ENCODE measurements at places on chromosomes 6 and 20.

- peak; percentile 93 for DNase-seq
These were observed 47.7 kb downstream of the BANF2 start for GRCh38 chr20:17747431-17747846.

GRCh38 chr20:19218411-19218810 lies 6.0 kb downstream of the SLC24A3 start:
- no peak for DNase-seq

DNA sequence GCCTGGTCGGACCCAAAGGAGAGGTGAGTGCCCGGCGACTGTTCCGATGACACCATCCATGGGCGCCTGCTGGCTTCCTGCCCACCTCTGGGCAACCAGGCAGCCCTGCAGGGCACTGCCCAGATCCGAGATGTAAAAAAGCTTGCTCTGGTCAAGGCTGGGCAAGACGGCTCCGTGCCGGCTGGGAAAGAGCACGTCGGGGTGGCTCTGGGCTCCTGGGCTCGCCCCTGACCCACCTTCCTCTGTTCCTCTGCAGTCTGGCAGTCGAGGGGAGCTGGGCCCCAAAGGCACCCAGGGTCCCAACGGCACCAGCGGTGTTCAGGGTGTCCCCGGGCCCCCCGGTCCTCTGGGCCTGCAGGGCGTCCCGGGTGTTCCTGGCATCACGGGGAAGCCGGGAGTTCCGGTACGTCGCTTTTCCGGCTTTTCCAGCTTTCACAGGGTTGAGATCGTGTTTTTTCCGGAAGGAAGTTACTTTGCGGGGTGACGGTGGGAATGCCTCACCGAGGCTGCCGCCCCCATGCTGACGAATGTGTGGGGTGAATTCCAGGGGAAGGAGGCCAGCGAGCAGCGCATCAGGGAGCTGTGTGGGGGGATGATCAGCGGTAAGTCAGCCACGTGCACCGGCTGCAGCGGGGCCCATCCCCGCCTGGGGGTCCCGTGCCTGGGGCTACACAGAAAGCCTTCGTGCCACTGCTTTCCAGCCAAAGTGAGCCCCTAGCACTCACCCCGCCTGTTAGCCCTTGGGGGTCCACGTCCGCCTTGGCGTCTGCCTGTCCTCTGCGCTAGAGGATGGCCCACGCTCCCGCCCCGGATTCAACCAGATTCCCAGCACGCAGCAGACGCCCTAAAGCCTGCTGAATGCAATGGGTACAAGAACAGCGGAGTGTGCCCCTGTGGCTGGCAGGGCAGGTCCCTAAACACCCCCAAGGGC lies 19.3 kb downstream of the COL9A3 start:
- DNase-seq, result peak; percentile 63

GRCh38 chr6:23522792-23523547 lies 603.0 kb upstream of the NRSN1 start:
- DNase-seq, result no peak

DNA sequence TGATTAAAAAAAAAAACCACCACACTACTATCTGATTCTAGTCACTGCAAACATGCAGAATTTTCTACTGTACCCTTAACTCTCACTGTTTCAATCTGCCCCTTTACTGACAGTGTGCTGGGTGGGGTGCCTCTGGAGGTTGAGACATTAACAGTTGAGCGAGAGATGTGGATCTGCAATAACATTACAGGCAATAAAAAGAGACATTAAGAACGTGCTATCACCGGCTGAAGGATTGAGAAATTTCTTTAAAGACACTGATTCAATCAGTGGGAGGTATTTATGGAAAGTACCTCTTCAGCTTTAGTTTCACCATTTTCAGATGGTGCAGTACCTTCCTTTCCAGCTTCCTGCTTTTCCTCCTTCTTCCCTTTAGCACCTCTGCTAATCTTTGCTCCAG lies 32.5 kb downstream of the HMGN3 start:
- no peak for DNase-seq

GRCh38 chr6:35230498-35230897 lies 16.7 kb downstream of the SCUBE3 start:
- DNase-seq, result no peak

DNA sequence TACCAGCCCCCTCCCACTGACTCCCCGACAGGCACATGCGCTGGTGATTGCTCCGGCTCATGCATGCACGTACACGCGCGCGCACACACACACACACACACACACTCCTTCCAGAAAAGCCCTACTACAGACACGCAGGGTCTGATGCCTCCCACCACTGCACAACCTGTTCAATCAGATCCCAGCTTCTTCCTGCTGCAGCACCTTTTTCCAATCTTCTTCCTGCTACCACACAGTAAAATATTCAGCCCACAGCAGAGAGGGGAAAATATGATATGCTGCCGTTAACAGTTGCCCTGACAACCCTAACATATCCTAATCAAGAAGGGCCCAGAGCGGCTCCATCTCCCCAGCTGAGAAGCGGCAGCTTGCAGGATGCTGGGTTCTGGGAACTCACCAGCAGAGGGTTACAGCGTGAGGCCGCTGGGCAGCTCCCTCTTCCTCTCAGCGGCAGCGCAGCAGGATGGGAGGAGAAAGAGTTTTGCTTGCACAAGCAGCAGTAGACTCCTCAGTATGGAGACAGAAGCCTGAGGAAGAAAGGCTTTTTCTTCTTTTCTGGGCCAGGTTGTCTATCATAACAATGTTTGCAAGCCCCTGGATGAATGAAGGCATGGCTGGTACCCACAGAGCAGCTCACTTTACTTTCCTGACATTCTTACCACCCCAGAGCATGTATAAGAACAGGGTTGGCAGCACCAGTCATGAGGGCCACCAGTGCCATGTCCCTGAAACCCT lies 23.9 kb downstream of the MAP7 start:
- peak; percentile 61 for DNase-seq

- DNase-seq, result no peak
These were observed 63.7 kb upstream of the RIMS1 start for GRCh38 chr6:71822625-71823024.

DNA sequence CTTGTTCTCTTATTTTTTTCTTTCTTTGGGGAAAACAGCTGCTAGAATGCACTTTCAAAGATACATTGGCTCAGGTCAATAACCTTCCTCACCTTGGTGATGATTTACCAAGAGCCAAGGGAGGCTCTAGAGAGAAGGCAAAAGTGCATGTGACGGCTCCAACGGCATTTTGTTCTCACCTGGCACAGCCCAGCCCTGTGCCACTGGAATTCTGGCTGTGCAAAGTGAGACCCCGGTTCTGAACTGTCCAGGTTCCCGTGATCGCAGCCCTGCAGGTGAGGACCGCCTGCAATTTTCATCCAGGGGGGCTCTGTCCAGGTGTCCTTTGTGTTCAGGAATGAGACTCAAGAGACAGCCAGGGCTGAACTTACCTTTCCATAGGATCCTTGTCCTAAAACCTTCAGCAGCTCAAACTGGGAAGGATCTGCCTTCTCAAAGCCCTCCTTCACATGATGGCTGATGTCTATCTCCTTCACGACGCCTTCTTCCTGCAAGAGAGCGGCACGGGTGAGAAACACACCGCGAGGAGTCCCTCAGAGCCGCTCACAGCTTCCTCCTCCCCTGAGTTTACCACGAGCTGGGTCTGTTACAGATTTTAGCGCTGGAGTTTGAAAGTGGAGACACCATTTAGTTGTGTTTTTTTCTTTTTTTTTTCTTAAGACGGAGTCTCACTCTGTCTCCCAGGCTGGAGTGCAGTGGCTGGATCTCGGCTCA lies 48.0 kb downstream of the RAMACL start:
- no peak for DNase-seq

GRCh38 chr20:47749339-47749738 lies 35.9 kb downstream of the SULF2 start:
- no peak for DNase-seq

GRCh38 chr6:53604623-53605190 lies 59.8 kb upstream of the GCLC start:
- DNase-seq, result no peak

GRCh38 chr6:3523966-3524365 lies 67.1 kb upstream of the SLC22A23 start:
- DNase-seq, result no peak

- DNase-seq, result no peak
These were observed 72.0 kb downstream of the OPRM1 start for GRCh38 chr6:154111025-154111424.

DNA sequence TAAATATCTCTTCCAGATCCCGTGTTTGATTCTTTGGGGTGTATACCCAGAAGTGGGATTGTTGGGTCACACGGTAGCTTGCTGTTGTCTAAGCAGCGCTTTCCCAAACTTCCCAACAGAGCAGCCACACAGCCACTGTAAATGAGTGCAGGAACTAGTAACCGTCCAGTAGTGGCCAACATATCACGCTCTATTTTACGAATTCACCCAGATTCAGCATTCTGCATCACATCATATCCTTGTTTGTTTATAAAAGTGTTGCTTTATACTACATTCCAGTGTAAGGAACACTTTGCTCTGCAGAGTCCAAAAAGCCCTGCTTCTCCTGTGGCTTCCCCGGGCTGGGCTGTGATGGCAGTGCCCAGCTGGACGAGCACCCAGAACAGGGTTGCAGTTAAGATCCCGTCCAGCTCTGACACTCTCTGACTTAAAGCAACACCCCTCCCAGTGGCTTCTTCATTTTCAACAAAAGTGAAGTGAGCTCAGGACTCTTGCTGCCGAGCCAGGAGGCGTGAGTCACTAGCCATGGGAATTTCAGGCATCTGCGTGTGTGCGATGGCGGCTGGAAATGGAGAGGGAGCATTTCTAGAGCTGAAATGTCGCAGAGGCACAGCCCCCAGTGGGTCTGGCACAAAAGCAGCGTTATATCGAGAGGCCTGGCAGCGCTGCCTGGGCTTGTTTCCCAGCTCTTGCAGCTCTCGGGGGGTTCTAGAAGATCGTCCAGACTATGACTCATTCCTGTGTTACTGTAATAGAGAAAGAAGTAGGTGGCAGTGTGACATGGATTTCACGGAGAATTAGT lies 216.3 kb upstream of the ECI2 start:
- DNase-seq, result peak; percentile 94

- DNase-seq, result no peak
These were observed 256.9 kb downstream of the ERMARD start for GRCh38 chr6:170008294-170008785.

DNA sequence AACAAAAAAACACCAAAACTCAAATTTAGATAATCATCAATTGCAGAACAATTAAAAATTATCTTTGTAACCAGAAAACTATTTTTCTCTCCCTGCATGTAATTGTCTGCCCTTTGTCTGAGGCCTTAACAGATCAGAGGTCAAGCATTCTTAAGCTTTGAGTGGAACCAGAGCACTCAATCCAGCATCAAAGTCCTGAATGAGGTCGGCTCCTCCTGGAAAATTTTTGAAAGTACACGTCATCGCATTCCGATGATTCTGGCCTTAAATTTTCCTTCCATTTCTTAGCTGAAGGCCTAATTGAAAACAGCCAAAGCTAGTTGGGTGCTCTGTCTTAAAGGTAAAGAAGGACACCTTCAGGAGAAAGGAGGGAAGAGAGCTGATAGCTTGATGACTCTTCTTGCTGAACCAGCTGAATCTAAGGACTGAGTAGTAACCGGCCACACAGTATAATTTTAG lies 510.2 kb upstream of the SULF2 start:
- peak; percentile 95 for DNase-seq

DNA sequence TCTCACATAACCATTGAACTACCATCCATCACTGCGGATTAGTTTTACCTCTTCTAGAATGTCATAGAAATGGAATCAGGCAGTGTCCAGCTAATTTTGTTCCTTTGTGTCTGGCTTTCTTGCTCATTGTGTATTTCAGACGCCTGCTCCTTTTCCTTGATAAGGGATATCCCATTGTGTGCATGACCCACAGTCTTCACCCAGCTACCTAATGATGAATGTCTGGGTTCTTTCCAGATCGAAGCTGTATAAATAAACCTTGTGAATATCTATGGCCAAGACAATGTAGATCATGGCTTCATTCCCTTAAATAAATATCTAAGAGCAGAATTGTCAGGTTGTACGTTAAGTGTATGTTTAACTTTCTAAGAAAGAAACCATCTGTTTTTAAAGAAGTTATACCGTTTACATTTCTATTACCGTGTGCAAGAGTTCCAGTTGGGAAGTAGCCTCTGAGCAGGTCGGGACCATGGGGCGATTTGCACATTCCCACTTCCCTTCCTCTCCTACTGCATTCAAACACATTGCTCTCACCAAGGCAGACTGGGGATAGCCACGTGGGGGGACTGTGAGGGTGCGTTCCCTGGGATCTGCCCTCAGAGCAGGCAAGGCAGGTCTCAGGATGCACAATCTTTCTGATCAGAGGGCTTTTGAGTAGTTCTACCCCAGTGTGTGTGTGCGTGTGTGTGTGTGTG lies 13.1 kb downstream of the CD93 start:
- DNase-seq, result no peak

- no peak for DNase-seq
These were observed 22.3 kb downstream of the HM13 start for GRCh38 chr20:31536575-31536974.

- no peak for DNase-seq
These were observed 220.7 kb upstream of the RSPO3 start for GRCh38 chr6:126897758-126898157.

DNA sequence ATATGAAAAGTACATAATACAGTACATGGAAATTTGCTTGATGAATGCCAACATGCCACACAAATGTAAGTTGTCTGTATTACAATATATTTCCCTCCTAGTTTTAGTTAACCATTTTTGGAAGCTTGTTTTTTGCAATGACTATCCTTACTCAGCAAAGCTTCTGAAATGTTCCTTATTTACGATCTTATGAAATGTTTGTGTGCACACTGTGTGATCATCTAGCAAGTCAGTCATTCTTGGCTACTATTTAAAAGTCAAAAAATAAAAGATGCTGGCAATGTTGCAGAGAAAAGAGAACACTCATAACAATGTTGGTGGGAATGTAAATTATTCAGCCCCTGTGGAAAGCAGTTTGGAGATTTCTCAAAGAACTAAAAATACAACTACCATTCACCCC lies 33.8 kb downstream of the SUMO4 start:
- DNase-seq, result peak; percentile 47

- peak; percentile 66 for DNase-seq
These were observed 88.6 kb downstream of the MCHR2 start for GRCh38 chr6:99905209-99906106.

DNA sequence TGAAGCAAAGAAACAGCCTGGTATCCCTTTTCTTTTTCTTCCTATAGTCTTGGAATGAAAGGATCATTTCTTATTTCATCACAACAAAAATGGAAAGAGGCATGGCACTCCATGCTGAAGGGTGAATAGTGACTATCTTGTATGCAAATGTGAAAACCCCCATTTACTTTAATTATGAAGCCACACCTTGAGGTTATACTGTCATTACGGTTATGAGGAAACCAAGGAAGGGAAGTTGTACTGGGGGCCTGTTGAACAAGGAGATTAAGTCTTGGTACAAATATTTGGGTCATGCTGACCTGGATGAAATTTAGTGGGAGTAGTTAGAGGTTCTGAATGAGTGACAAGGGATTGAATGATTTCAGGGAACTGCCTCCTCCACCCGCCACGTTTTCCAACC lies 8.7 kb upstream of the STXBP5 start:
- DNase-seq, result no peak
